Common myeloid progenitor, CD34-positive (primary cell): ENCODE measurements at places on chromosomes 5 and 9.

- H3K27ac ChIP-seq = no peak overlapping the region
- H3K27me3 ChIP-seq = no peaks in the 10 kb centered on the region
- no peaks in the 10 kb centered on the region for H3K36me3 ChIP-seq
- H3K4me1 ChIP-seq = no peaks in the 10 kb centered on the region
- DNase-seq = no peak
Measured at GRCh38 chr5:125175348-125176004, 429.0 kb upstream of the ZNF608 start.

DNA sequence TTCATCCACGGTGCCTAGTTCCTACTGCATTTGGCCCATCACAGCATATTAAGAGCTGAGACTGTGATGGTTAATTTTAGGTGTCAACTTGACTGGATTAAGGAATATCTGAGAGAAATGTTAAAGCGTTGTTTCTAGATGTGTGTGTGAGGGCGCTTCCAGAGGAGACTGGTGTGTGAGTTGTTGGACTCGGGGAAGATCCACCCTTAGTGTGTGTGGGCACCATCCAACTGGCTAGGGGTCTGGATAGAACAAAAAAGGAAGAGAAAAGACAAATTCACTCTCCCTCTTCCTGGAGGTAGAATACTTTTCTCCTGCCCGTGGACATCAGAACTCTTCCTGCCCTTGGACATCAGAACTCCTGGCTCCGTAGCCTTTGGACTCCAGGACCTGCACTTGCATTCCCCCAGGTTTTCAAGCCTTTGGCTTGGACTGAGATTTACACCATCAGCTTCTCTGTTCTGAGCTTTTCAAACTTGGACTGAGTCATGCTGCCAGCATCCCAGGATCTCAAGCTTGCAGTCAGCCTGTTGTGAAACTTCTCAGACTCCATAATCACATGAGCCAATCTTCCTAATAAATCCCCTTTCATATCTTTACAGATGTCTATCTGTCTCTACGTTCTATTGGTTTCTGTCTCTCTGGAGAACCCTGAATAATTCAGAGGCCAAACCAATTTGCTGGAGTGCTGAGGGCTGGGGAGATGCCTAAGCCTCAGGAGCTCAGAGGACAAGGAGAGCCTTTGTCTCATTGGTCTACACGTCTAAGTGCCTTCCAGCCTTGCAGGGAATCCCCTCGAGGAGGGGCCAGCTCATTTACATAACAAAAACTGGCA lies 164.5 kb downstream of the DCP2 start:
- no peak overlapping the region for H3K27ac ChIP-seq
- DNase-seq = no peak
- H3K4me1 ChIP-seq = no peaks in the 10 kb centered on the region
- H3K4me3 ChIP-seq = no peak overlapping the region

- H3K4me1 ChIP-seq = peaks cover 24% of the 10 kb centered on the region
- DNase-seq = no peak
- no peak overlapping the region for H3K27ac ChIP-seq
- peaks cover 36% of the 10 kb centered on the region for H3K36me3 ChIP-seq
- H3K4me3 ChIP-seq = no peak overlapping the region
- no peaks in the 10 kb centered on the region for H3K27me3 ChIP-seq
Measured at GRCh38 chr5:77033338-77033737, 3.1 kb downstream of the AGGF1 start.

GRCh38 chr5:67588389-67588788 lies 391.8 kb upstream of the CD180 start:
- DNase-seq = no peak
- H3K4me1 ChIP-seq = no peaks in the 10 kb centered on the region
- no peaks in the 10 kb centered on the region for H3K27me3 ChIP-seq
- no peak overlapping the region for H3K4me3 ChIP-seq

GRCh38 chr9:68672625-68673024 lies 32.4 kb upstream of the PIP5K1B start:
- no peak overlapping the region for H3K4me3 ChIP-seq
- no peak for DNase-seq
- H3K4me1 ChIP-seq = no peaks in the 10 kb centered on the region
- no peaks in the 10 kb centered on the region for H3K27me3 ChIP-seq
- no peak overlapping the region for H3K27ac ChIP-seq

DNA sequence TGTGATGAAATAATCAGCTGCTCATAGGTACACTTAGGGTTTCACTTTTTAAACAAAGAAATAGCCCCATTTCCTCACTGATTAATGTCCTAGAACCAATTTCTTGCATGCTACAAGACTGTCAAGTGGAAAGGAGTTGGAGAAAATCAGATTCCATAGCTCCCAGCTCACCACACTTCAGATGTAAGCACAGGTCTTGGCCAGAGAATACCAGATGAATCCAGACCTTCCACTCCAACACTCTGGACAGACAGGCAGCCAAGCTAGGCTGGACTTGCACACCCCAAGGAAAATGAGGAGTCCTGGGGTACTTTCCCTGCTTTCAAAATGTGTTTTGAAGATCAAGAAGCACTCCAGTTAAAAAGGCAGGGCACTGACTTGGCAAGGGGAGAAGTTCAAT lies 68.5 kb downstream of the KLHL3 start:
- H3K4me3 ChIP-seq = no peak overlapping the region
- peaks cover 9% of the 10 kb centered on the region for H3K4me1 ChIP-seq
- no peak for DNase-seq
- H3K27me3 ChIP-seq = no peaks in the 10 kb centered on the region
- no peak overlapping the region for H3K27ac ChIP-seq
- H3K36me3 ChIP-seq = no peaks in the 10 kb centered on the region

DNA sequence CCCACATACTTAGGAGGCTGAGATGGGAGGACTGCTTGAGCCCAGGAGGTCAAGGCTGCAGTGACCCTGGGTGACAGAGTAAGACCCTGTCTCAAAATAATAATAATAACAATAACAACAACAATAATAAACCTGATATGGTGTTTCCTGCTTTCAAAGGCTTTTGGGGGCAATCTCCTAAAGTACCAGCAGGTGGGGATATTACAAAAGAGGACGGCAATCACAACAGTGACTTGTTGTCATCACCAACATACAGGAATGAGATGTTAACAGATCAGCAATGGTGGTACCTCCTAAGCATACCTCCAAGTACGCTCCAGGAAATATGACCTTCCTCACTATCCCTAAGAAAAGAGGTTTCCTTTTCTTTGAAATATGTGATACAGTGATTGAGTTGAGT lies 91.1 kb upstream of the RNF180 start:
- no peak overlapping the region for H3K27ac ChIP-seq
- no peaks in the 10 kb centered on the region for H3K36me3 ChIP-seq
- no peaks in the 10 kb centered on the region for H3K27me3 ChIP-seq
- DNase-seq = peak; percentile 28
- H3K4me1 ChIP-seq = no peaks in the 10 kb centered on the region
- no peak overlapping the region for H3K4me3 ChIP-seq

DNA sequence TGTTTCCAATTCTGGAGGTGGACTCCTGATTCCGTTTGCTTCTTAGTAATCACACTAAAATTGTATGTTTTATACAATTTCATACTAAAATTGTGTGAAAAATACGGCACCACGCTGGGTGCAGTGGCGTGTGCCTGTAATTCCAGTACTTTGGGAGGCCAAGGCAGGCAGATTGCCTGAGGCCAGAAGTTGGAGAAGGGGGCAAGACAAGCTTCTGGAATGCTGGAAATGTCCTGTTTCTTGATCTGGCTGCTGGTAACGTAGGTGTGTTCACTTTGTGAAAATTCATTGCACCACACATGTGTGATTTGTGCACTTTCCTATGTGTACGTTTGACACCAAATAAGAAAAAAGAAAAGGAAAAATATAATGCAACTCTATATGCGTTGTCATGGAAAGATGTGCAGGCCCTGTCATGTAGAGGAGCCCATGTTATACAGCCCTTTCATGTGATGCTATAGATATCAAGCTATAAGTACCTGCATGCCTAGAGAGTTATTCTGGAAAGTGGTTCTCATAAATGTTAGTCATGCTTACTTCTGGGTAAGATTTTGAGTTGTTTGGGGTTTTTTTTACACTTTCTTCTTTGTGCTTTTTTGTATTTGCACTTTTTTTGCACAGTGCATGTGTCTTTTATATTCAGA lies 119.9 kb downstream of the TMEM174 start:
- no peak overlapping the region for H3K4me3 ChIP-seq
- H3K4me1 ChIP-seq = no peaks in the 10 kb centered on the region
- DNase-seq = no peak
- H3K27ac ChIP-seq = no peak overlapping the region

- peak overlapping the region; percentile 81 for H3K4me3 ChIP-seq
- DNase-seq = no peak
- peaks cover 69% of the 10 kb centered on the region for H3K4me1 ChIP-seq
Measured at GRCh38 chr9:136328011-136328621, 777 bp downstream of the GPSM1 start.

DNA sequence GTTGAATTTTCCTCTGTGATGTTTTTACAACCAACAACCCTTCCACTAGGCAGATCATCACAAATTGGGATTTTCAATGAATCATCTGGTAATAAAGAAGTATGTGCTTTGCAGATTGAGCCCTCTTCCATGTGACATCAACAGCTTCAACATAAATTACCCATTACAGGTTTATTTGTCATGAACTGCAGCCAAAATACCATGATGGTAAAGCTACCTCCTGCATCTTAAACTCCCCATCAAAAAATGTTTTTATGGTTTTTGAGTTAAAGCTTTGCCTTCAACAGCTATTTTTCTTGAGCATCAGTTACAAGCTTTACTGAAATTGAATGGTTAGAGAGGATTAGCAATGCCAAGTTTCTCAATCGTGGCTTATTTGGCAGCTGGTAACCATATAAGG lies 211.4 kb upstream of the TUSC1 start:
- DNase-seq = no peak
- H3K4me3 ChIP-seq = no peak overlapping the region
- H3K4me1 ChIP-seq = no peaks in the 10 kb centered on the region
- H3K27ac ChIP-seq = no peak overlapping the region
- H3K36me3 ChIP-seq = no peaks in the 10 kb centered on the region
- no peaks in the 10 kb centered on the region for H3K27me3 ChIP-seq

GRCh38 chr5:111514087-111514486 lies 1.8 kb upstream of the STARD4 start:
- no peaks in the 10 kb centered on the region for H3K27me3 ChIP-seq
- H3K36me3 ChIP-seq = no peaks in the 10 kb centered on the region
- peaks cover 35% of the 10 kb centered on the region for H3K4me1 ChIP-seq
- H3K27ac ChIP-seq = no peak overlapping the region

DNA sequence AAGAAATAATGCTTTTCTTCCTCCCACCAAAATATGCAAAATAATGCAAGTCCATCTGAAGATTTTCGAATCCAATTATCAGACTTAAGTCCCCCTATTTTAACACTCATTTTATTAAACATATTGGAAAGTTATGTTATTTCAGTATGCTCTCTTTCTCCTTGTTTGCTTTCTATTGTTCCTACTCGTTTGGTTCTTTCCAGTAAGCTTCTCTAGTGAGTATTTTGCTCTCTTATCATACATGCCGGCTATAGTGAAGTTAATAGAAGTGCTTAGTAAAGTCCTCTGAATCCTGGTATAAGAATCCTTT lies 517 bp downstream of the ALDH1A1 start:
- H3K36me3 ChIP-seq = no peaks in the 10 kb centered on the region
- no peaks in the 10 kb centered on the region for H3K27me3 ChIP-seq
- peaks cover 28% of the 10 kb centered on the region for H3K4me1 ChIP-seq
- H3K4me3 ChIP-seq = peak overlapping the region; percentile 90
- H3K27ac ChIP-seq = peak overlapping the region; percentile 59
- DNase-seq = no peak
